ELR (cell line): ENCODE measurements at places on chromosomes 2 and 18.

DNA sequence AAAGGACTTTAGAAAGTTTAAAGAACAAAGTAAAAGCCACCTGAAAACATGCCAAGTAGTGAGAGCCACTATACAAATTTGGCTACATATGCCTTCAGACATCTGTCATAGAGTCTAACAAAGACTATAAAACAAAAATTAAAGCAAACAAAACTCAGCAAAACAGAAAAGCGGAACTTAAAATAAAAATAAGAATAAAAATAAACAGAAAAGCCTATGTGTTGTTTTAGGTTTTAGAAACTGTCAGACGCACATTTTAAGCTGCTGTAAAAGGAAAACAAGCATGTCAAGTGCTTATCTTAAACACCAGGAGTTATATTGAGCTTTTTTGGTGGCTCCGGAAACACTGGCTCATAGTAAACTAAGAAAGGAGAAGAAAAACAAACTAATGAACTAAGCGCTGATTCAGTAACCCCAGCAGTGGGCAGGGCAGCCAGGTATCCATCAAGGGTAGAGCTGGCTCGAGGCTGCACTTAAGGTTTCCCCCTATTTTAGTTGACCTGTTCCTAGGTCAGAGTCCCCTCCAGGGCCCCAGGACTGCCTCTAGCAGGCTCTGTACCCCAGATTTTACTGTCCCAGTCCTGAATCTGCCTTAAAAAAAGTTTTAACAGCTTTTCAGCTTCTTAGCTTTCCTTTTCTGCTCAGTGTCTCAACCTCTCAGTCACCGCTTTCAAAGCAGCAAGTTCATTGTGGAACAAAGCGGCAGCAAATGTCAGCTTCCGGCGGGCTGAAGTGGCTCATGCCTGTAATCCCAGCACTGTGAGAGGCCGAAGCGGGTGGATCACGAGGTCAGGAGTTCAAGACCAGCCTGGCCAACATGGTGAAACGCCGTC lies 15.4 kb upstream of the RMC1 start:
- peak; percentile 21 for DNase-seq

DNA sequence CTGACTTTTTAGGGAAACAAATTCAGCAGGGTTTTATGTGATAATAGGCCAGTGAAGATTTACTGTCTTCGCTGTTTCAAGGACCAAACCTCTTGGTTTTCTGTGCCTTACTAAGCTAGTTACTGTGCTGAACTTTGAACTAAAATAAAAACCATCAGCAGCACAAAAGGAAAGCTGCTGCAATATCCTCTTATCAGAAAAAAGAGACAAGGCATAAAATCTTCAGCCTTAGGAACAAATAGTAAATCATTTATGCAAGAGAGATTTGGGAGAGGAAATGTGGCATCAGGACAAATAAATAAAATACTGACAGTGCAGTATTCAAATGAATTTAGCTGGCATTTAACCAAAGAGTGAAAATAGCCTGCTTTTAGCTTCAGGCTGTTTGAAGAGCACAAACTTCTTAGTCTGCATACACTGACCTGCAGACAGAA lies 64.1 kb upstream of the EHBP1 start:
- no peak for DNase-seq

DNA sequence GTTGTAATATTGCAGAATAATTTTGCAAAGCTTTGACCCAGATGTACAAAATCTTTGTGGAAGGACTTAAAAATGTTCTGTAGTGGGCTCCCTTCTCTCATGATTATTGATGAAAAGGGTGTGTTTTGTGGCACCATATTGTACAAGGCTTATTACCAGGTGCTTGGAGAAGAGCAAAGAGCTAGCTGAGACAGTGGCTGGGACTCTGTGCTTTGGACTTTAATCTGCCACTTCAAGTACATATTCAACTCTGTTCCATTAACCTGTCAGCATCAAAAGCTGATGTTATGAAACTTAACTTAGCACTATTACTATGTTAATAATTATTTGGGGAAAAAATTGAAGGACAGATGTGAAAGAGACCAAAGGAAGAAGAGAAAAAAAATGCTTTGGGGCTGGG lies 31.0 kb downstream of the CCDC195 start:
- DNase-seq = no peak

- no peak for DNase-seq
Measured at GRCh38 chr2:49355611-49356010, 201.3 kb upstream of the FSHR start.

DNA sequence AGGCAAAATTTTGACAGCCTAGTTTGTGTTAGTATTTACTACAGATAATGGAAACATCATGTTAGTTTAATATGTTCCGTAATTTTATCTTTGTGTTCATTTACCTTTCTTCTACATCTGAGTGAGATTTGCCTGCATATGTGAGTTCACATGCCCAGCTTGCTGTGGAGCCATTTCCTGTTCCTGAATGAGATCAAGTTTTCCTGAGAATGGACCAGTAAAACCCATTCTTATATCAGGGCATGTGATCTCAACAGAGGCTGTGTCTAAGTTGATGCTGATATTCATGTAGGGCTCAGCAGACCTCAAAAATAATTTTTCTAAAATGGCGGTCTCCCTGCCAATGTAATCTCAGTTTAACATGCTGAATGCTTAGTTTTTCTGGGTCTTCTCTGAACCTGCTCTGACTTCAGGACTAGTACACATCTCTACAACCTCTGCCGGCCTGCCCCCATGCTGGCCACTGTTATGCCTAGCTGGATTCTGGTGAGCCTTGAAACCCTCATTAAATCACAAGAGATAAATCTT lies 1.0 kb downstream of the IL1A start:
- DNase-seq = no peak

- DNase-seq = peak; percentile 32
Measured at GRCh38 chr2:127570282-127571250, 35.1 kb downstream of the MYO7B start.

DNA sequence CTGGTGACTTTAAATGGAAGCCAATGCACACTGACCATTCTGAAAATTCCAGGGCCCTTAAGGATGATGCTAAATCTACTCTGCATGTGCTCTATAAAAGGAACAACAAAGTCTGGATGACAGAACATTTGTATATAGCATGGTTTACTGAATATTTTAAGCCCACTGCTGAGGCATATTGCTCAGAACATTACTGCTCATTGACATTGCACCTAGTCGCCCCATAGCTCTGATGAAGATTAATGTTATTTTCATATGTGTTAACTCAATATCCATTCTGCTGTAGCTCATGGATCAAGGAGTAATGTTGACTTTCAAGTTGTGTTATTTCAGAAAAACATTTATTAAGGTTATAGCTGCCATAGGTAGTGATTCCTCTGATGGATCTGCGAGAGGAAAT lies 827.5 kb upstream of the CHAC2 start:
- DNase-seq = no peak

GRCh38 chr2:5945742-5946141 lies 253.6 kb downstream of the SOX11 start:
- DNase-seq = no peak

- DNase-seq = no peak
Measured at GRCh38 chr18:3911413-3911812, 461.4 kb downstream of the TGIF1 start.

- peak; percentile 15 for DNase-seq
Measured at GRCh38 chr2:235676536-235676799, 182.6 kb downstream of the AGAP1 start.

DNA sequence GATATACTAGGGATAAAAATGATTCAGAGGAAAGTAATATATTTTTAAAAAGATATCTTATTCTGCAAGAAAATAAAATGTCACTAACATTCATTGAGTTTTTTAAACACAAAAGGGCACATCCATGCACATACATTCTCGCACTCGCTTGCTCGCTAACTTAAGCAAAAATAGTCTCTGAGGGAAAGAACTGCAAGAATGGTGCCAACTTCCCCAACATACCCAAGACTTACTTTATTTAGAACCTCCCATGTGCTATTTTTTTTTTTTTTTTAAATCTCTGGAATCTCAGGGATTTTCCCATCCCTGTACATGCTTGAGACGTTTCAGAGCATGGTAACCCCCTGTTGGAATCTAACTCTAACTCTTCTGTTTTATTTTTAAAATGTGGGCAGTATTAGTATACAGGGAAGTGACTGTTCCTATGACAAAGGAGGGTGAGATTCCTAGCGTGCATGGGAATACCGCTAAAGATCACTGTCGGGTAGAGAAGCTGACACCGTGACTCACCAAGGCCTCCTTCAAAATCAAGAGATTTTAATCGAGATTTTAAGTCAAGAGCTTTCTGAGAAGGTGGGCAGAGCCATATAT lies 187.9 kb upstream of the ZEB2 start:
- DNase-seq = no peak

DNA sequence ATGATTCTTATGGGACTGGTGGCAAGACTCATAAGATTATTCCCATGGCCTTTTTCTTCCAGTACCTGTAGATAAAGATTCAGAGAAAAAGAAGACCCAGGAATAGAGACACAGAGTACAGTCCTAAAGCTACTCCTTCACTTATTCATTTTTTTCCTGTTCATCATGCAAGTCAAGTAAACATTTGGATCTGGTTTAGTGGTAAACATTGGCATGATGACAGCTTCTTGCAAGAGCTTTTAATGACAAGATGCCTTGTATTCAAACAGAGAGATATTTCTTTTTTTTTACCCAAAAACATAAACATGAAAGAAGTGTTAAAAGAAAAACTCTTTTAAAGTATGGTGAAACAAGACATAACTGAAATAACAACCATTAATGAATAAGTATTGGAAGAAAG lies 20.2 kb downstream of the CXCR2 start:
- no peak for DNase-seq

GRCh38 chr2:61288070-61288841 lies 126.3 kb downstream of the C2orf74 start:
- DNase-seq = no peak

DNA sequence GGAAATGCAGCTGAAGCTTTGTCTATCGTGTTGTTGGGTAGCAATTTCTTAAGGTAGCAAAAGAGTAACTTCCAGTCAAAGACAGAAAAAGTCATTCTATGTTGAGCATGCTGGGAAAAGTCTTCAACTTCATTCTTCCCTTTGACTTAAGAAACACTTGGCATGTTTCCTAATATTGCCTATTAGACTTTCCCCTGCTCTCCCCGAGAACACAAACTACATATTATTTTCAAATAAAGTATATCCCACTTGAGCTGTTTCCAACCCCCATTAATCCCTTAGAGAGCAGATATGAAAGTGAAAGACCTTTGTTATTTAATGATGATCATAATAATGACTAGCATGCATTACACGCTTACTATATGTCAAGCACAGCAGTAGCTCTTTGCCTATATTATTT lies 136.0 kb upstream of the SPOPL start:
- DNase-seq = no peak

- DNase-seq = peak; percentile 79
Measured at GRCh38 chr2:195756218-195756942, 99.4 kb downstream of the SLC39A10 start.

GRCh38 chr2:104853534-104854497 lies at the start of gene POU3F3:
Gene POU3F3, plus strand, starts transcription at chr2:104854115. Its CDS starts 1,396 bp downstream, at chr2:104855511.
- no peak for DNase-seq

GRCh38 chr18:10410472-10411308 lies 43.7 kb upstream of the APCDD1 start:
- no peak for DNase-seq
